ENCODE measurements at places on chromosomes 6 and 20.

DNA sequence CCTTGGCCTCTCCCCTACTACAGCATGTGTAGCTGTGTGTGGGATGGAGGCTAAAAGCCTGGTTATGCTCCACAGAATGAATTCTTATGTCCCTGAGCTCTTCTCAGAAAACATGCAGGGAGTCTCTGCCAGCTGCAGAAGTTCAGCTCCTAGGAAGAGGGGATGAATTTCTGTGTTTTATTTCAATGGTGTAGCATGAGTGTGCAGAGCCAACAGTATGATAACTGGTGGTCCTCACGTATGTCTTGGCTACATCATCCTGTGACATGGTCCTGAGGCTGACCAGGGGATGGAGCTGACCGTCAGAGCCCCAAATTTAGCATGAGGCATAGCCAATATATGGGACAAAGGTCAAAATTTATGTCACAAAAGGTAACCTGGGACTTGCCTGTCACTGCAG lies 266.1 kb downstream of the ADGB start:
- no peak for DNase-seq

GRCh38 chr6:89132057-89132456 lies 13.8 kb upstream of the PM20D2 start:
- DNase-seq, result no peak

GRCh38 chr6:136782021-136782770 lies 10.1 kb downstream of the MAP3K5 start:
- DNase-seq, result no peak

- no peak for DNase-seq
Measured at GRCh38 chr6:112184951-112185350, 69.4 kb downstream of the LAMA4 start.

DNA sequence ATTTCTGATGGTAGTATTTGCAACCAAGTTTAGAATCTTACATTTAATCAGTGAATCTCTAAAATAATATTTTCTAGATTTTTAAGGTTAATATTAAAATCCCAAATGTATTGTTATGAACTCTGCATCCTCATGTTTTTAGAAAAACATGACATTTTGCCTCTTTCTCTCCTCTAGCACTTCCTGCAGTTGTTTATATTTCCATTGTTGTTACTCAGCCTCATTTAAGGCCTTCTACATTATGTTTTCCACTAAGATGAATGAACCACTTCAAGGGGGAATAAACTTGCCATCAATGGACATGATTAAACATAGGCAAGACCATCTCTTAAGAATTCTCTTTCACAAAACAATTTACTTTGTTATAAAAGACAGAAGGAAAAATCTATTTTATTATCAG lies 333.5 kb upstream of the IRAK1BP1 start:
- no peak for DNase-seq

DNA sequence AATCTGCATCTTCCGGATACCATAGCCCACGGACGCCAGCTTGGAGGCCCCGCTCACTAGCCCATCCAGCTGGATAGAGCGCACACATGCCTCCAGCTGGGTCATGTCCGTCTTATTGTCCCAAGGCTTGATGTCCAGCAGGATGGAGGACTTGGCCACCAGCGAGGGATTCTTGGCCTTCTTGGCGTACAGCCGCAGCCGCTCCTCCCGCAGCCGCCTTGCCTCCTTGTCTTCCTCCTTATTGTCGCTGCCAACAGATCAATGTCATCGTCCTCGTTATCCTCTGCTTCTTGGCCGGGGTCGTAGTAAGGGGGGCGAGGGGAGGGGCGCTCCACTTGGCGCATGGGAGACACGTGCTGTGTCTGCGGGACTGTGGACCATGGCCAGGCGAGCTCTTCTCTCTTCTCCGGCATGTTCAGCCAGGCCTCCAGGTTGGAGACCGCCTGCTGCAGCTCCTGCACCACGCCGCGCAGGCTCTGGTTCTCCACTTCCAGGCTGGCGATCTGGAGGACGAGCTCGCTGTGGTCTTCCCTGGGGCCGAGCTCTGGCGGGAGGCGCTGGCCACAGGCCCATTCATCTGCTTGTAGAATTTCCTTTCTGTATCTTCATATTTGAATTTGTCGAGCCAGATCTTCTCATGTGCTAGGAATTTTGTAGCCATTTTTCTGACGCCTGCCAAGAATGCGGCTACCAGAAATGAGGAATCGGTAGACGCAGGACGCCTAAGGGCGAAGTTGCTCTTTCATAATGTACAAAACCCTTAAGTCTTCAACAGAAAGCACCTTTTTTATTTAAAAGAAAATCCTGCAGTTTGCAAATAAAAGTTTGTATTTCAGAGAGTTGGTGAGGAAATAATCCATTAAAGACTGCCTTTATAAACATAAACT lies 60.1 kb upstream of the PTPRK start:
- peak; percentile 74 for DNase-seq

GRCh38 chr6:121837545-121838229 lies 402.2 kb downstream of the GJA1 start:
- DNase-seq, result no peak

GRCh38 chr20:42688576-42688975 lies 501.1 kb downstream of the PTPRT start:
- no peak for DNase-seq

- DNase-seq, result no peak
Measured at GRCh38 chr20:60752741-60753420, 499.2 kb upstream of the CDH4 start.

GRCh38 chr20:59320854-59321647 lies 20.6 kb downstream of the EDN3 start:
- no peak for DNase-seq

GRCh38 chr6:100664274-100665040 lies 199.7 kb upstream of the SIM1 start:
- DNase-seq, result no peak

DNA sequence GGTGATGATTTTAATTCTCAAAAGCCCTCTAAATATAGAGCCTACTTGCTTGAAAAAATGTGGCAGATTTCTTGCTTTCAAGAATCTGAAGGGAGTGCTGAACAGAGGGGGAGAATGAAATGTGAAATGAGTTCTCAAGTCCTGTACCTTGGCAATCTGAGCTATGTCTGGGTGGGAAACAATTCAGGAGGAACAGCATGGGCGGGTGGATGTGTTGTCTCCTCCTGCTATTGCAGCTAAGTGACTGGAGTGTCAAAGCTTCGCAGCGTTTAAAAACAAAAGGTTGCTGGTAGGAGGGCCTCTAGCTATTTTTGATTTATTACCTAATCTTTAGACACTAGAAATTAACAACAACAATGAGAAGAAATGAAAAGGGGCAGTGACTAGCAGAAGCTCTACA lies 102.5 kb upstream of the ARG1 start:
- DNase-seq, result no peak

- DNase-seq, result no peak
Measured at GRCh38 chr6:113329942-113330635, 527.1 kb upstream of the MARCKS start.

DNA sequence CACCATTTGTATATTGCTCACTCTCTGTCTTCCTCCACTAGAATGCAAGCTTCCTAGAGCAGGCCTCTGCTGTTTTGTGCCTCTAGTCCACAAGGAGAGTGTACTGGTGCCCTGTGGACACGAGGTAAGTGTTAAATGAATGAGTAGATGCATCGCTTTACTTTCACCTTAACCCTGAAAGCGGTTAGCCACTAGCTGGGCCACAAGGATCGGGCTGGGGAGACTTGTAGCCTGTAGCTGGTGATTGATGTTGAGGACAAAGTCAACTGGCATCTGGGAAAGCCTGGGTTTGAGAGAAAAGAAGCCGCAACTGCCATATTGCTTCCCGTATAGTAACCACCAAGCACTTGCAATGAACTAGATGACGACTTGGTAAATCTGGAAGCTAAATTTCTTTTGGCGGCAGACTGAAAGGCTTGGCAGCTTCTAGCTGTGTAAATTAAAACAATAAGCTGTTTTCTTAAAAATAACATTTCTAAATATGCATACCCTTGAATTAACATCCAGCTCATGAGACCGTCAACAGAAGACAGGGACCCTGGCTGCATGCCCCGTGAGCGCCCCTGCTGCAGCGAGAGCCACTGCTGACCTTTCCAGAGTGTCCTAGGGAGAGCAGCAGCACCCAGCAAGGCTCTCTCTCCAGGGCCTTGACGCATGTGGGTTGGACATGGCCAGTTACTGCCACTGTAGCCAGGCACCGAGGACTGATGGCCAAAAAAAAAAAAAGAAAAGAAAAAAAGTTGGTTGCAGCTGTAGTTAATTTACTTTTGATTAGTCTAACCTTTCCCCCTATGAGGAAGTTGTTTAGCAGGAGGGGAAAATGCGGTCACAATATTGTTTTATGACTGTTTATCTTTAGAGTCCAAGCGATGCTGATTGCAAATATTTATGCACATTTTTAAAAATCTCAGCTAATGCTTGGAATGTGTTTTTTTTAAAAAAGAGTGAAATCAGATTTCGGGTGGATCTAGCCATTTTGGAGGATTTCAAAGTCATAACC lies 315.1 kb downstream of the TFAP2C start:
- no peak for DNase-seq

DNA sequence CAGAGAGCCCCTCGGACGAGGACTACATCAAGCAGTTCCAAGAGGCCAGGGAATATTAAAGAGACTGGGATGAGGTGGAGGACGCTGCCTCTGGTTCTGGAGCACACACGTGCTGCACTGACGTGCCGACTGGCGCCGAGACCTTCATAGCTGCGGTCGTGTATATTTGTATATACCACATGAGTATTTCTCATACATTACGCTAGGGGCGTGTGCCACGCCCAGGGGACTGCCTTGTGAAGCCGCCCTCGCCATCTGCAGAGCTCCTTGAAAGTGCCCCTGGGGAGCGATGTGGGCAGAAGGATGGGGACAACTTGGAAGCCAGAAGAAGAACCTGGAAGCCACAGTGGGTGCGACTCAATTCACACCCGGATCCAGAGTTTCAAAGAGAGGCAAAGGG lies 78.3 kb downstream of the ISM1 start:
- no peak for DNase-seq

DNA sequence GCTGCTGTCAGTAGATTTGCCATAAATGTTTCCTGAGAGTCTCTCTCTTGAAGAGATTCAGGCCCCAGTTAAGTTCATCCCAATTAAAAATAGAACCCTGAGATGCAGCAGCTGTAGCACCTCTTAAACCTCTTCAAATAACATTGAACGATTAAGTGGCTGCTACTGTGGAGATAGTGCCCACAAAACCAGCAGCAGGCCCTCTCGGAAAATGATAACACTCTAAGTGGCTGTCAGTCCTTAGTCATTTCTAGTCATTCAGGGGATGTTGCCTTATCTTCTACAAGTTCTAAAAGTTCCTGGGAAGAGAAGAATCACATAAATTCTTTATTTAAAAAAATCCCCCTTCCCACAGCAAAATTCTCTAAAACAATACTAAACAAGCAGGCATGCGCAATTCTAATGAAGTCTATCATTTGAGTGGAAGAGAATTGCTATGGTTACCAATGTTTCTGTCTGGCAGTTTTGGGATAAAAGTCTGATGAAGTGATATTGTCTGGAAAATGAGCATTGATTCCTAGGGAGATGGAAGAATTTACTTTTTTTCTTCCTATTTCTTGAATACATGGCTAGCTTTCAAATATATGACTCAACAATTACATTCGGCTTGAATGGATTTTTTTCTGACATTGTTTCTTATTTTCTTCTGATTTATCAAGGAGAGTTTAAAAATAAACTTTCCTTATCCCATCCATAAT lies 131.9 kb downstream of the TRMT11 start:
- no peak for DNase-seq

- DNase-seq, result no peak
Measured at GRCh38 chr6:90194371-90194841, 102.2 kb downstream of the BACH2 start.

- DNase-seq, result no peak
Measured at GRCh38 chr6:37602346-37602745, 95.3 kb downstream of the MDGA1 start.

GRCh38 chr6:26234421-26235301 lies 130.3 kb upstream of the BTN3A2 start:
- DNase-seq, result no peak

DNA sequence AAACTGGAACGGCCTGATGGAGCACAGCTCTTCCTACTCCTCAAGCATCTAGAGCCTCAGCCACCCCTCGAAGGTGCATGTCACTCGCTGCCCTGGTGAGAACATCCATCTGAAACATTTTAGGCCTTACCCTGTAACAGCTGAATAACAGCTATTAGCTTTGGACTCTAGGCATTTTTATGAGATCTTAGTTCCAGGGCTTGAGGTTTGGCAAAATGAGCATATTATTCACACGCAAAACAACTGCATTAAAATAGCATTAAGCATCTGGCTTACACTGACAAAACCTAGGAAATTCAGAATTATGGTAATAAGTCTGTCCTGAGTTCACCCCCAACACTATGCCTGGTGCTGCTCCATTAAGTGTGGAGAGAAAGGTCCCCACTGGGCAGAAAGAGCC lies 56.1 kb downstream of the ADAT2 start:
- DNase-seq, result no peak

GRCh38 chr6:130076512-130076911 lies 58.1 kb downstream of the L3MBTL3 start:
- no peak for DNase-seq

DNA sequence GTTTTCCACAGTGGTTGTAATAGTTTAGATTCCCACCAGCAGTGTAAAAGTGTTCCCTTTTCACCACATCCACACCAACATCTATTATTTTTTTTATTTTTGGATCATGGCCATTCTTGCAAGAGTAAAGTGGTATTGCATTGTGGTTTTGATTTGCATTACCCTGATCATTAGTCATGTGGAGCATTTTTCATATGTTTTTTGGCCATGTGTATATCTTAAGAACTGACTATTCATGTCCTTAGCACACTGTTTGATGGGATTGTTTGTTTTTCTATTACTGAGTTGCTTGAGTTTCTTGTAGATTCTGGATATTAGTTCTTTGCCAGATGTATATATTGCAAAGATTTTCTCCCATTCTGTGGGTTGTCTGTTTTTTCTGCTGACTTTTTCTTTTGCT lies 820.1 kb downstream of the TENT5A start:
- no peak for DNase-seq

DNA sequence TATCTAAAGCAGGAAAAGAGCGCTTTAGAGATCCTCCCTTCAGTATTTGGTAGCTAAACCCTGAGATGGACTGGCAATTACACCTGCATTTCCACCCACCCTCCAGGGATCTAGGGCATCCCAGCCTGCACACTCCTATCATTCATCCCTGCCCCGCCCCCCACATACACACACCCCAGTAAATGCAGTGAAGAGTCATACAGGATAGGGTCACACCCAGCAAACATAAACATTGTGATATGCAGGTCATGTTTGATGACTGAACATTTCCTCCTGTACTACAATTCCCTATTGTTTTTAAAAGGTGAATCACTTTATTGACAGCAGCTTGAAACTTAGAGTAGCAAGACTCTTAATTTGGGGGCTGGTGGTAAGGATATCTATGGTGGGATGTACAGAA lies 112.9 kb downstream of the FOXO3 start:
- DNase-seq, result no peak
